M059J (cell line): ENCODE measurements at places on chromosomes 16 and 17. TPM values are rescaled to one million over a fixed set of nuclear protein-coding genes. Genes with fewer than 3 reads are reported as not detected.

GRCh38 chr17:56708220-56708558 is 114.7 kb downstream of the NOG start:
- peak; percentile 12 for DNase-seq

DNA sequence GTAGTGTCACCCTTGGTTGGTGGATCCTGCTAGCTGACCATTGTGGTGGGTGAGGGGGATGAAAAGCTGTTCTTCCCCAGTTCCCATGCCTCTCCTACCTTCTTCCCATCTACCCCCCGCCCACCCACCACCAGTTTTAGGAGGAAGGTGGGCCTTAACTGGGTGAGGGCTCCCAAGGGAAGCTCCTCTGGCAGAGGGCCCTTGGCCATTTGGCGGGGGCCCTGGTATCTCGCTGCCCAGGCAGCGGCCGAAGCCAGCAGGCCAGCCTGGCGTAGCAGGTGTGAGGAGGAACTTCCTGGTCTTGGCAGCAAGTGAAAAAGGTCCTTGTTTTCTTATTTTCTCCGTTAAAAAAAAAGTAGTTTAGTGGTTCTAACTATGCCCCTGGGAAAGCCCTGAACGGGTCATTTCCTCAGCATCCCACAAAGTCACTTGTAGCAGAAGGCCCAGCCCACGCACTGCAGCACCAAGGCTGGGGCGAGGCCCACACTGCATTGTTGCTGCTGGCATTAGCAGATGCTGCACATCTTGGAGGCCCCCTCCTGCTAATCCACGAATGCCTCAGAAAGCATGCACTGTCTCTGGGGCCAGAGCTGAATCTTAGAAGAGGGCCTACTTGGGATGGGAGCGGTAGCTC is 72.5 kb downstream of the MPRIP start:
- no peak for DNase-seq

DNA sequence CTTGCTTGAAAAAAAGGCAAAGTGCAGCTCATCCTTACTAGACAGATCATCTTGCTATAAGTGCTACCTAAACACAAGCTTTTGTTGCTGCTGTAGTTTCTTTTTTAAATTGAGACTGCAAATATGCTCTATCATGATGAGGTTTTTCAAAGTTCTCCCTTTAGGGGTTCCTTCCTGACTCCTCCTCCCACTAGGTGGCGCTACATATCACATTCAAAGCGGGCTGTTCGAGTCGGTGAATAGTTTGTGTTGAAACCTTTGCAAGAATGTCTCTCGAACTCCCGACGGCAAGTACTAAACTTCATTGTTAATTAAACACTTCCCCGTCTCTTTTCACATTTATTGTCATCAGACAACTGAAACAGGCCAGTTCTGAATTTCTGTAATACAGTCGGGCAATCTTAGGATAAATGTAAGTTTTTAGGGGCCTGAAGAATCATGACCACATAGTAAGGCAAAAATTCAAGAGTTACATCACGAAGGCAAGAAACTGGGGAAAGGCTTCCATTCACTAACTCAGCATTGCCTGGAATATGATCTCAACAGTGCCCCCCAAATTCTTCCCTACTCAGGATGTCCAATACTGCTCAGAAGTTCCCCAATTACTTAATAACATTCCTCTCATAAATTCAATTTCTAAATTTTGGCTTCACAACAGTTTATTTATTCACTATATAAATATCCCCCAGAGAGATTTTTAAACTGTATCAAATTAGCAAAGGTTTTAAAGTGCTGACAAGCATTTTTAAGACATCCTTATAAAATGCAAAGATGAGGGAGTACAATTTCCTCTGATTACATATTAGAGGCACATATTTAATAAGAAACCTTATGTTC is 6.7 kb downstream of the HS3ST3A1 start:
- DNase-seq: peak; percentile 79

GRCh38 chr17:72878975-72879660 is 213.4 kb downstream of the SLC39A11 start:
- DNase-seq: no peak

DNA sequence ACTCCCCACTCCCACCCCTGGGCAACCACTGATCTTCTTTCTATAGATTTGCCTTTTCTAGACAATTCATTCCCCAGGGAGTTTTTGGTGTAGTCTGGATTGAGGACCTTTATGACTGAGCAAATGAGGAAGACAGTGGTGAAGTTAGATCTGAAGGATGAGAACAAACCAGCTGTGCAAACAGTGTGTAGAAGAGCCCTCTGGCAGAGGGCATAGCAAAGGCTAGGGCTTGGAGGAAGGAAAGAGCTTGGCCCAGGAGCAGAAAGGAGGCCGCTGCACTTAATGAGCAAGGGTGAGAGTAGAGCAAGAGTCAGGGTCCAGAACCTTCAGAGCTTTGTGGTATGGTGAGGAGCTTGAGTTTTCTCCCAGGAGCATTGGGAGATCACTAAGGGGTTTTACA is 352.7 kb downstream of the CA10 start:
- no peak for DNase-seq

- no peak for DNase-seq
Observed at GRCh38 chr17:35569405-35569804, 8.8 kb upstream of the SLFN14 start.

- DNase-seq: no peak
Observed at GRCh38 chr17:73432624-73433190, 120.9 kb upstream of the CDC42EP4 start.

GRCh38 chr17:2174014-2174413 is 119.1 kb downstream of the HIC1 start:
- no peak for DNase-seq

- DNase-seq: no peak
Observed at GRCh38 chr17:54945671-54946070, 22.8 kb downstream of the COX11 start.

- no peak for DNase-seq
Observed at GRCh38 chr17:41697122-41697962, 8.7 kb downstream of the EIF1 start.

- DNase-seq: no peak
Observed at GRCh38 chr17:9095390-9095789, 74.1 kb downstream of the NTN1 start.

GRCh38 chr17:40564883-40565768 is at the start of gene CCR7:
CCR7 (minus strand) TSS chr17:40565472; CDS start chr17:40565409, 63 bp downstream.
- DNase-seq: no peak

DNA sequence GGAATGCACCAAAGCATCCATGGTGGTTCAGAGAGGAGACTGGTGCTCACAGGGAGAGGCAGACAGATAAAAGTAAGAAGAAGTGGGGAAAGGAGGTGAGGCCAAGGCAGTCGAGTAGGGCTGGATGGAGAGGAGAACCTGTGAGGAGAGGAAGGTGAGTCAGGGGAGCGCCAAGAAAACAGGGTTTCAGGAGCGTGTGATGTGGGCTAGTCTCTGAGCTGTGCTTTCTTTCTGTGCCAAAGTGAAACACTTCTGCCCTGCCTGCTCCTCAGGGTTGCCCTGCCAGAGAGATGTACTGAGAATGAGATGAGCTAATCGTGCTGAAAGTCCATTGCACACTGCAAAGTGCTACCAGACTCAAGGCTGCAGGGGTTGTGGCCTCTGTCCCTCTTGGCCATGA is 310.7 kb upstream of the CCL2 start:
- no peak for DNase-seq

- DNase-seq: no peak
Observed at GRCh38 chr16:3047387-3047720, 993 bp downstream of the MMP25 start.

DNA sequence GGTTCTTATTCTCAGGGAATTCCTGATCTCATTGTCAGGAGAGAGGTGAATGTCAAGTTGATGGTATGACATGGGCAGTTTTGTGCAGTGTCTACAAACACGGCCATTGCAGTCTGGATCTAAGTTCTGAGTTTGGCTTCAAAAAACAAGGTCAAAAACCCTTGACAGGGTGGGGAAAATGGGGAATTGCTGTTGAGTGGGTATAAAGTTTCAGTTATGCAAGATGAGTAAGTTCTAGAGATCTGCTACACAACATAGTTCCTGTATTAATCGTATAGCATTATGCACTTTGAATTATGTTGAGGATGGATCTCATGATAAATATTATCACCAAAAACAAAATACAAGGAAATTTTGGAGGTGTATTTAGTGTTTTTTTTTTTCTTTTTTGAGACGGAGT is 36.6 kb upstream of the CARMIL2 start:
- DNase-seq: no peak

DNA sequence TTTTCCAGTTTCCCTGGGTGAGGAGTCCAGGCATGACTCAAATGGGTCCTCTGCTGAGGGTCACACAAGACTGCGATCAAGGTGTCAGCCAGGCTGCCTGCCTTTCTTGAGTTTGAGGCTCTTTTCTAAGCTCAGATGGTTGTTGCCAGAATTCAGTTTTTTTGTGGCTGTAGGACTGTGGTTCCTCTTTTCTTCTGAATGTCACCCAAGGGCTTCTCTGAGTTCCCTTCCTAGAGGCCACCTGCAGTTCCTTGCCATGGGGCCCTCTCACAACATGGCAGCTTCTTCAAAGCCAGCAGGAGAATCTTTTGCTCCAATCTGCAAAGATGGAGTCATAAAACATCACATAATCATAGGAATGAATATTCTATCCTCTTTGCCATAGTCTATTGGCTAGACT is 17.5 kb downstream of the LIMD2 start:
- DNase-seq: no peak

DNA sequence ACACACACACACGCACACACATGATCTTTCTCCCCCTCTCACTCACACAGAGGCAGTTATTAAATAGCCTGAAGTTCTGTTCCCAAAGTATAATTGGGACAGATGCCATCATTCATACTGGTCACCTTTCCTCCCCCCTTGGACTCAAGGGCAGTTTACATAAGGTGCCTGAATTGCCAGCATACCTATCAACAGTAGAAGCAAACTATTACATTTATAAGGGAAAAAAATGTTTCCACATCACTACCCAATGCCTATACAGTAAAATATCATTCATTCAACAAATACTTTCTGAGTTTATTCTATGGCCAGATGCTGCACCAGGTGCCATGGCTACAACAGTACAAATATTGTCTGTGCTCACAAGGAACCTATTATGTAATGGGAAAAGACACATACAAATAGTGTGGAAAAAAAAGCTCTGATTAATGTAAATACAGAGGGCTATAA is 6.3 kb downstream of the CNTD1 start:
- no peak for DNase-seq

GRCh38 chr17:3965118-3965800 is 1.0 kb upstream of the ATP2A3 start:
- peak; percentile 57 for DNase-seq

GRCh38 chr17:74413491-74413890 is 18.4 kb upstream of the GPRC5C start:
- no peak for DNase-seq

DNA sequence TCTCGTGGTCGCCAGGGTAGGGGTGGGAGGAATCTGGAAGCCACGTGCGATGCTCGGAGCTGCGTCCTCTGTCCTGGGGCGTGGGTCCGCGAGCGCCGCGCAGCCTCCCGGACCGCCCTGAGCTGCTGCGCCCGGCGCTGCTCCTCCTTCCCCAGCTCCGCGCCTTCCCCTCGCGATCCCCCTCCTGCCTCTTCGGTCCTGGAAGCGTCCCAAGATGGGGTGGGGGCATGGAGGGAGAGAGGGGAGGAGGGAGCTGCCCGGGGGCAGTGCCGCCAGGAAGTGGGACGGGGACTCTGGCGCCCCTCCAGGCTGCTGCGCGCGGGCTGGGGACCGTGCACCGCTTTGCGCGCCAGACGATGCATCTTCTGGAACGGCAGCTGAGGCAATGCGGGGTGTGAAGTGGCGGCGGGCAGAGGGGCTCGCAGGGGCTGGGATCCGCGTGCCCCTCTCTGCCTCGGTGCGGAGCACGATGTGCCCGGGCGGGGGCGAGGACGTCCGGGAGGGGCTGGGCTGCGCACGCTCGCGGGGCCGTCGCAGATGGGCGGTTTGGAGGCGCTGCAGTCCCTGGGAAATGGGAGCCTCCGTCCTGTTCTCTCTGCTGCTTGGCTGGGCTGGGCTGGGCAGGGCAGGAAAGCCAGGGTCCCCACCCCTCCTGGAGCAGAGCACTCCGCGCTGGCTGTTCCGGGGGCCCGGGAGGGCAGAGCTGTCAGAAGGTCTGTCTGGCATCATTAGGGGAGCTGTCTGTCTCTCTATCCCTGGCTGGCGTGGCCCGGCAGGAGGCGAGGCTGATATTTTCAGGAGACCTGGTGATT is 388.0 kb downstream of the SEC14L1 start:
- DNase-seq: no peak

GRCh38 chr16:56898847-56899246 is 33.1 kb upstream of the HERPUD1 start:
- DNase-seq: no peak

DNA sequence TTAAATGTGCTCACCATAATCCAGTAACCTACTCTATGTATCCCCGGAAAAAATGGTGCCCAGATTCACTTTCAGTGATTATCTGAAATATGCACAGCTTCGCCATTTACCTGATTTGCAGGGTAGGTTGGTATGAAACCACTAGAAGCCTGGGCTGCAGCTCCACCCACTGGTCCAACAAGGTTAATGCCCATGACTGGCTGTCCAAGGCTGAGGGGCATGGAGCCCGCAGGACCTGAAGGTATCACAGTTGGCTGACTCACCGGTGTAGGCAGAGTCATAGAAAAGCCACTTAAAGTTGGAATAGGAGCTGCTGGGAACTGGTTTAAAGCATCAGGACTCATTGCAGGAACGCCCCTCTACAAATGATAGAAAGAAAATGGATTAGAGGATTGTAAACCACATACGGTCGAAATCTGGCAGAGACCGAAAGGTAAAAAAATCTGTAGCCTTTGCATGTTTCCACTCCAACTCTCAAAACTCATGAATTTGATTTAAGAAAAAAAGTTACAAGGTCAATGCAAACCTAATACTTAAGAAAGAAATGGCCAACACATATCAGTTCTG is 38.6 kb downstream of the SYNRG start:
- DNase-seq: peak; percentile 88

GRCh38 chr17:38600906-38601305 is 4.8 kb downstream of the SRCIN1 start:
- DNase-seq: no peak

DNA sequence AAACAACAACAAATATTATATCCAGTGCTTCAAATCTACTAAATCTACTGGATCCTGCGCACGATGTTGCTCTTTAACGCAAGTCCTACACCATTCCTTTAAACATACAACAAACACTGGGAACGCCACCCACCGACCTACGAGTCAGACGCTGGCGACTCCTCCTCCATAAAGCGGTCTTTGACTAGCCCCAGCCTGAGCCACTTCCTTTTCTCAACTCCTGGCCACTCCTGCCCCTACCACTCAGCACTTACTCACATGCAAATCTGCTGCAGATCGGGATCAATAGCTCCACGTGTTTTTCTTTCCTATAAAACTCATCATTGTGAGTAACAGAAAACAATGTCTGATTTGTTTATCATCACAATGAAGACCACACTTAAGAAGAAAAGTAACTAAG is 32.8 kb upstream of the MNT start:
- no peak for DNase-seq

SPNS3 gene
- total RNA-seq: 0.05 TPM in 1 of 2 replicates, not detected in the other

E2F4 gene
- total RNA-seq: 95.7 and 106 TPM in 2 replicates

SHISA9 gene
- total RNA-seq: 0.10 and 0.34 TPM in 2 replicates

ZNF469 gene
- total RNA-seq: 0.32 and 0.37 TPM in 2 replicates

CDH13 gene
- total RNA-seq: 51.0 and 61.5 TPM in 2 replicates

PRAC2 gene
- total RNA-seq: not detected in 2 replicates

CYGB gene
- 0.62 TPM in 1 of 2 replicates, not detected in the other for total RNA-seq

MT2A gene
- 521 and 535 TPM in 2 replicates for total RNA-seq

SNX20 gene
- total RNA-seq: not detected in 2 replicates

NOG gene
- 1.0 and 1.7 TPM in 2 replicates for total RNA-seq

MMP2 gene
- total RNA-seq: 108 and 198 TPM in 2 replicates

RAMP2 gene
- total RNA-seq: 0.49 and 1.0 TPM in 2 replicates

IL21R gene
- 0.15 TPM in 2 replicates for total RNA-seq

ANKFN1 gene
- total RNA-seq: 0.52 and 1.4 TPM in 2 replicates

FGF11 gene
- total RNA-seq: 3.7 and 5.0 TPM in 2 replicates

JUP gene
- 17.4 and 24.5 TPM in 2 replicates for total RNA-seq

ADCY9 gene
- 5.3 and 18.1 TPM in 2 replicates for total RNA-seq

OR4D1 gene
- total RNA-seq: not detected in 2 replicates

DYNLRB2 gene
- not detected in 2 replicates for total RNA-seq

TEKT5 gene
- total RNA-seq: 1.4 TPM in 1 of 2 replicates, not detected in the other
